ENCODE measurements at places on chromosomes 4 and X. TPM values are rescaled to one million over a fixed set of nuclear protein-coding genes. Genes with fewer than 3 reads are reported as not detected.

FAM149A gene
- 22.5 TPM for total RNA-seq

NXF2B gene
- 0.85 TPM for total RNA-seq

DCAF8L2 gene
- not detected for total RNA-seq

GRPR gene
- total RNA-seq, result 16.5 TPM

AMBN gene
- not detected for total RNA-seq

GRCh38 chrX:53280331-53281320 is 758 bp downstream of the IQSEC2 start:
- no peak for DNase-seq

DNA sequence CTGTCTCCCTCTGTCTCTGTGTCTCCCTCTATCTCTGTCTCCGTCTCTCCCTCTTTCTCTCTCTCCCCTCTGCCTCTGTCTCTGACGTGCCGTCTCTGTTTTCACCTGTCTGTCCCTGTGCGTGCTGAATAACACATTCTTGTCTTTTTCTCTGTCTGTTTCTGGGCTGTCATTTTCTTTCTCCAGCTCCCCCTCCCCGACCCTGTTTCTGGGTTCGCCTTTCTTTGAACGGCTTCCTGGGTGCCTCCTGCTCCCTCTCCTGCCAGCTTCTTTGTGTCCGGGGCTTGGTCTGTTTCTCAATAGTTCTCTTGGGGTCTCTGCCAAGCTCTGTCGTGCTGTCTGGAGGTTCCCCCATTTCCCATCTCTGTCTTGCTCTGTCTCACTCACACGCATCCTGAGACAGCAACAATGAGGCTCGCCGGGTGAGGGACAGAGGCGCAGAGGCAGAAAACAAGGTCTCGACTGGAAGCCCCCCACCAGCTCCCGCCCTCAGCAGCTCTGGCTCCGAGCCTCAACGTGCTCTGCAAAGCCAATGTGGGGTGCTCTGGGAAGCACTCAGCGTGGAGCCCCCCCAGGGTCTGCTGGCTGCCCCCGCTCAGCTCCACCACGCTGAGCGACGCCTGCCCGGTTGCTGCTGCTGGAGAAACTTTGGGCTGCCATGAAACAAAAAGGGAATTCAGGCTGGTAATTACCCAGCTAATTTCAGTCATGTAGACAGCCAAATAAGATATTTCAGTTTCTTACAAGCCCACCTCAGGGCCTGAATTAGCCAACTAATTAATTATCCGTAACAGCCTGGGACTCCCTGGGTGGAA is 3.4 kb downstream of the CPLX1 start:
- DNase-seq, result no peak

GRCh38 chrX:136598631-136599030 is 49.3 kb upstream of the CD40LG start:
- DNase-seq, result no peak

- no peak for DNase-seq
Observed at GRCh38 chr4:38365748-38366310, 298.2 kb upstream of the KLF3 start.

DNA sequence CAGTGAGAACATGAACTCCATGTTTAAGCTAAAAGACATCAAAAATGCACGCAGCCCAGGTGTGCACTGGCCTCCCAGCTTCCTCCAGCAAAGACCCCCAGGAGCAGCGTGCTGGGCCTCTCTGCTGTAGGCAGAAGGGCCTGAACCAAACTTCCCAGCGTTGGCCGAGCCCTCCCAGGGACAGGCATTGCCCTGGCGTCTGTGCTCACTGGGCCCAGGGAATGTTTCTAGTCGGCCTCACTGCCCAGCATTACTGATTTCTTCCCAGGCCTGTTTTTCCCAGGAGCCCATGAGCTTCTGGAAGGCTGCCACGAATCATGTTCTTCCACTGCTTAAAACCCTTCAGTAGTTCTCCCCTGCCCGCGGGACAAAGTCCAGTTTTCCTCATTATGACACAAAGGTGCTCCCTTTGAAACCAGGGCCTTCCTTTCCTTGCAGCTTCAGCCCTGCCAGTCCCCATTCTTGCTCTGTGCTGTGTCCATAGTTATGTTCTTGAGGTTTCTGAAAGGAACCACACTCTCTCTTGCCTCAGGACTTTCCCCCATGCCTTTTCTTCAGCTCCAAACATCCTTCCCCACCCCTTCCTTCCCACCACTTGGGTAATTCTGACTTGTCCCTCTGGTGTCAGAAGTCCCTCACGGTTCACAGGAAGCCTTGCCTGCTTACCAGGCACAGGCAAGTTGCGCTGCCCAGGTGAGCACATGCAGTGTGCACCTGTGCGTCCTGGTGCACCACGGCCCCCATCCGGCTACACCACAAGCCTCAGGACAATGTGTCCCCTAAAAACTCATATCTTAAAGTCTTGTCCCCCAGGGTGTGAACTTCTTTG is 93.4 kb upstream of the ENPP6 start:
- no peak for DNase-seq

DNA sequence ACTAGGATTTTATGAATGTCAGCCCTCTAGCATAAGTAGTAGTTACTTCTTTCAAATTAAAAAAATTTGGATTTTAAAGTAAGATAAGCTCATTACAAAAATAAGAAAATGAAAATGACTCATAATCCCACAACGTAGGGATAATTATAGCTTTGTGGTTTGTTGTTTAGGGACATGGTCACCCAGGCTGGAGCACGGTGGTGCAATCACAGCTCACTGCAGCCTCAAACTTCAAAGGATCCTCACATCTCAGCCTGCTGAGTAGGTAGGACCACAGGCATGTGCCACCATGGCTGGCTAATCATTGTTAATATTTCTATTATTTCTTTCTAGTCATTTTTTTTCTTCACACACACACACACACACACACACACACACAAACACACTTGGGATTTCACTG is 57.6 kb downstream of the PLAC1 start:
- no peak for DNase-seq

GRCh38 chrX:45630078-45630477 is 429.4 kb upstream of the DIPK2B start:
- no peak for DNase-seq

DNA sequence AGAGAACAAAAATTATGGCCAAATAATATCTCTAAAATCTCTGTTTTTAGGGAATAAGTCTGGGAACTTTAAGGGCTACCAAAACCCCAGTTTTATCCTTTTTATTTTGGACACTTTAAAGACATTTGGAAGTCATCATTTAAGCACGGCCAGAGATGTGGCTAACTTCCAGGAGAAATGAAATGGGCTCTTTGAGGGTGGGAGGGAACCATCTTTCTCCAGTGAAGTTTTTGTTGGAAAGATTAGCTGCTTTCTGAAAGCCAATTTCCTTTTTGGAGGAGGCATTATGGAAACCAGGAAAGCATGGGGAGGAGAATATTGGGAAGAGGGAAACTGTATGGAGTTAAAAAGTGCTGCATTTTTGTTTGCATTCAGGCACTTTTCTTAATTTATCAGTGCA is 4.8 kb downstream of the VSIG1 start:
- DNase-seq, result no peak

GRCh38 chr4:141571362-141571761 is 65.0 kb upstream of the IL15 start:
- DNase-seq, result no peak

DNA sequence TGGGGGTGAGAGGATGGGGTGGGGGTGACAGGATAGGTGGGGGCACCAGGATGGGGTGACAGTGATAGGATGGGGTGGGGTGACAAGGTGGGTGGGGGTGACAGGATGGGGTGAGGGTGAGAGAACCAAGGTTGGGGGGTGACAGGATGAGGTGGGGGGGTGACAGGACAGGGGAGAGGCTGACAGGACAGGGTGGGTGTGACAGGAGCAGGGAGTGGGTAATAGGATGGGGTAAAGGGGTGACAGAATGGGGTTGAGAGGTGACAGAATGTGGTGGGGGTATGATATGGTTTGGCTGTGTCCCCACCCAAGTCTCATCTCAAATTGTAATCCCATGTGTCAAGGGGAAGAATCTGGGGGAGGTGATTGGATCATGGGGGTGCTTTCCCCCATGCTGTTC is 26.0 kb downstream of the RNF212 start:
- DNase-seq, result no peak

GRCh38 chr4:1215141-1216075 is 33.5 kb downstream of the CTBP1 start:
- DNase-seq, result no peak

- peak; percentile 6 for DNase-seq
Observed at GRCh38 chrX:146481735-146482134, 327.8 kb upstream of the CXorf51B start.

GRCh38 chr4:82797040-82797404 is 1.6 kb downstream of the SCD5 start:
- DNase-seq, result peak; percentile 79

Measured in GM23338 (cell line).